ENCODE measurements at places on chromosomes 7 and 10.
A peak's percentile ranks its signal among the peaks of the same experiment; 100 is the strongest.

- DNase-seq = no peak
Observed at GRCh38 chr10:71978476-71978875, 14.3 kb downstream of the CHST3 start.

DNA sequence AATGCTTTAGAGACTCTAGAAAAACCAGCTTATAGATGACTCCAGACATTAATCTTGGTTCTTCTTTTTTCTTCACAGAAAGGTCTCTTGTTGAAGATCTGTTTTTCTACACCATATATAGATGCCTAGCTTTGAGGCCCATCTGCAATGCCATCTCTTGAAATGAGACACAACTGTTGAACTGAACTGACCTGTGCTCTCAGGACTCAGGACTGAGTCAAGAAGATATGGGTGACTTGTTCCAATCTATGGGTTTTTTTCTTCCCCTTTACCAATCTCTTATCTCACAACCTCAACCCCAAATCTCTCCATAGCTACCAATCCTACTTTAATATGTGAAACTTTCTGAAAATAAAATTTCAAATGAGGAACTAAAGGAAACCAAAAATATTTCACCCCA, 194.7 kb downstream of the SNX13 start:
- DNase-seq = no peak

- DNase-seq = no peak
Observed at GRCh38 chr7:82056282-82056681, 286.4 kb upstream of the HGF start.

DNA sequence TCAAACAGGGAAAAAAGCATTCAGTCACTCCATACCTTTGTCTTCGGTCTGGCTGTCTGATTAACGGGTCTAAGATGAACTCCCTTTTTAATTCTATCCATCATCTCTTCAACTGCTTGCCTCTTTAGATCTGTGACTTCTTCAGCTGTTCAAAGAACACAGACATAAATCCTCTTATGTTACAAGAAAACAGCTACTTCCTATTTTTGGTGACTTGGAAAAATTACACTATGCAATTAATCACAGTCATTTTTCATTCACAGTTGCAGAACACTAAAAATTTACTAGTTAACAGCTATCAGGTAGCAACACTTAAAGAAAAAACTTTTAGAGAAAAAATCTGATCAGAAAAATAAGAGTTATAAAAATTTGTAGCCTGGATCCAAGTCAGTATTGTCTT, 66.0 kb downstream of the ENO4 start:
- DNase-seq = no peak

GRCh38 chr7:84181628-84182027, 13.0 kb downstream of the SEMA3A start:
- DNase-seq = no peak

DNA sequence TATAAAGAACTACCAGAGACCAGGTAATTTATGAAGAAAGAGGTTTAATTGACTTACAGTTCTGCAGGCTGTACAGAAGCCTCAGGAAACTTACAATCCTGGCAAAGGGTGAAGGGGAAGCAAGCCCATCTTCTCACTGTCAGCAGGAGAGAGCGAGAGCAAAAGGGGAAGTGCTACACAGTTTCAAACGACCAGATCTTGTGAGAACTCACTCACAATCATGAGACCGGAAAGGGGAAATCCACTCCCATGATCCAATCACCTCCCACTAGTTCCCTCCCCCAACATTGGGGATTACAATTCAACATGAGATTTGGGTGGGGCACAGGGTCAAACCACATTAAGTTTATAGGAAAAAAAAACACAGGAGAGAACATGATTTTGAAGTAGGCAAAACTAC, 222.1 kb upstream of the SHH start:
- DNase-seq = peak; percentile 82

DNA sequence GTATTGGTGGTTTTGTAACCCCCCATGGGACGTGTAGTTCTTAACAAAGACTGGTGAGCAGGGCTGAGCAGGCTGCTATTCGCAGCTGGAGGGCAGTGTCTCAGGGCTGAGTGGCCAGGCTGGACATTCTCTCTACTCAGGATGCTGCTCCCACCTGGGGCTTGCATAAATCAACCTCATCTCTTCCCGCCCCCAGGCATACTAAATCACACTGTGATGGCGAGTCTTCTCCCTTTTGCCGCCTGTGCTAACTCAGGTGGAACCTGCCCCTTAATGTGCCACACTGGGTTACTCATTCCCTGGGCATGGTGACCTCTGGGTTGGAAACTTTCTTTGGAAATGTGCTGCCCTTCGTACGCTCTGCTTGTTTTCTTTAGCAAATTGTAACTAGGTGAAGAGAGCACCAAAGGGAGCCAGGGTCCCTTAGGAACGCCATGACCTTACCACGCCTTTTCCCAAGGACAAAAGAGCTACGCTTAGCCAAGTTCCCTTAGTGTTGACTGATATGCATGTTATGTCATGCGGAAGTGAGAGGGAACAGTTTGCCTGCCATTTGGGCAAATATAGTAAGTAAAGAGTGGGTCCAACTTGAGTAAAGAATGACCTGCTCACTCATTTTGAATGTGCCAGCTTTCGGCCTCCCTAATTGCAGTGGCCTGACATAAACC, 40.4 kb upstream of the COBL start:
- no peak for DNase-seq

- peak; percentile 99 for DNase-seq
Observed at GRCh38 chr10:49177391-49178355, 10.5 kb downstream of the TMEM273 start.

- DNase-seq = peak; percentile 52
Observed at GRCh38 chr10:28478646-28479045, 54.3 kb upstream of the WAC start.

DNA sequence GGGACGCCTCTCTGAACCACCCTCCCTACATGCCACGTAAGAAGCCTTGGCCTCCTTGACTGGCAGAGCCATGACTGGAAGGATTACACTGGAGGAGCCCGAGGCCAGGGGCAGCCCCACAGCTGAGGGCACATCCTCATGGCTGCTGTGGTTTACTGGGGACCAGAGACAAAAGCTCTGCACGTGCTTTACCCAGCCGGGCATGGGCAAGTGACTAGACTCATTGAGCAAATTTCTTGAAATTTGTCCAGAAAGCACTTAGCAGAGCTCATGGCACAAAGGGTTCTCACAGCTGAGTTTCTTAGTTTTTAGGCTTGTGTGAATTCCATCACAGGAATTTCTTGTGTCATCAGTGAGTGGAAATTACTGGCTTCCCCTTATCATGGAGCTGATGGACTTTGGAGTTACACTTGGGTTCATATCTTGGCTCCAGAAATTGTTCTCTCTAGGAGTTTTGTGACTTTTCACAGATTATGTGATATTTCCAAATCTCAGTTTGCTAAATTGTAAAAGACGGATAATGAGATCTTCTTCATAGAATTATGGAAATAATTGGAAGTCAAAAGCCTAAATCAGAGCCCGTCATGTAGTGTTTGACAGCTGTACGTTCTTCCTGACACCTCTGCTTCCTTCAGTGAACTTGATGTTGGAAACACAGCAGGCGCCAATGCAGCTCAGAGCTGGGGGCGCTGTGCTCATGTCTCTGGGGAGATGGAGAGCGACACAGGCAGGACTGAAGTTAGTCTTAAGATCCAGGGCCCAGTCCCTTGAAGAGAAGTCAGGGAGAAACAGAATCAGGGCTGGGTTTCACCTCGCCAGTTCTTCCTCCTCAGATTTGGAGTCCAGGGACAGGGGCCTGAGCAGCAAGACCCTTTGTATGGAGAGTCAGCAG, 47.7 kb upstream of the MGAM2 start:
- DNase-seq = no peak

- no peak for DNase-seq
Observed at GRCh38 chr7:95473276-95473985, 12.3 kb upstream of the ASB4 start.

GRCh38 chr10:112490545-112490944, 43.5 kb downstream of the VTI1A start:
- DNase-seq = no peak

DNA sequence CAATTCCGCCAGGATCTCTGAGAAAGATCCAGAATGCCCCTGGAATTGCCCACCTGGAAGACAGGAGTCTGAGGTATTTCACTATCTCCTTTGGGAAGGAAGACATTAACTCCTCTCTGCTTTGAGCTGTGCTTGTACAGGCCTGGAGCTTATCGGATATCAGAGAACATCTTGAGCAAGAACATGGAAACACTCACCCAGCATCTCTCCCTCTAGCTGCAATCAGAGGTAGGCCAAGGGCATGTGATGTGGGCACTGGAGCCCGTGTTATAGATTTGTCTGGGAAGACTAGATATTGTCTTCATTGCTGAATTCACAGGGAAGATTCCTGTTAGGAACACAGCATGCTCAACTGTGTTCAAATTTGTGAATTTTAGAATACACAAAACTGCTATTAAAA, 233.9 kb downstream of the PHF14 start:
- DNase-seq = no peak

GRCh38 chr10:121179006-121179405, 327.8 kb downstream of the WDR11 start:
- no peak for DNase-seq

DNA sequence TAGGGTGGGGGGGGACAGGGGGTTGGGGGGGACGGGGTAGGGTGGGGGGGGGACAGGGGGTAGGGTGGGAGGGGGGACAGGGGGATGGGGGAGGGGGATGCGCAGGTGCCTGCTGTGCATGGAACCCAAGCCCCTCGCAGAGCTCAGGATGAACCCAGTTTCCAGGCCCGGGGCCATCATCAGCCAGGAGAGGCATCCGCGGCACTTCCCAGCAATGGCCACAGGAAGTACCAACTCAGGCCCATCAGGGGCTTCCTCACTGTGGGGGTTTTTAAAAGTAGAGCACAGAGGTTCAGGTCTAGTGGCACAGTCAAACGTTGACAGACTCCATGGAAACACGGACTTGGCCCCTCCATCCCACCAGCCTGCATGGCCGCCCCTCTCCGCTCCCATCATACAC, 172.7 kb downstream of the DIP2C start:
- no peak for DNase-seq

GRCh38 chr7:151552352-151553028, 32.8 kb upstream of the RHEB start:
- DNase-seq = no peak

DNA sequence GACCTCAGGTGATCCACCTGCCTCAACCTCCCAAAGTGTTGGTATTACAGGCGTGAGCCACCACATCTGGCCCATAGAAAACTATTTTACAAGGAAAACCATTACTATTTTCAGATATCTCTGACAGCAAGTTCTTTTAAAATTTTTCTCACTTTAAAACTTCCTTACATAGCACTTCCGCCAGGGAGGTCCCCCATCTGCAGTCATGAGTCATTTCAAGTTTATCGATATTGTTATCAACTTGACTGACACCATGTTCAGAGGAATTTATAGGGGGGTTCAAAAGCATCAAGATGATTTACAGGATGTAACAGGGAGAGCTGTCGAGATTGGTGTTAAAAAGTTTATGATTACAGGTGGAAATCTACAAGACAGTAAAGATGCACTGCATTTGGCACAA, 88.8 kb downstream of the NRBF2 start:
- no peak for DNase-seq

- no peak for DNase-seq
Observed at GRCh38 chr7:5296611-5297226, 14.0 kb downstream of the SLC29A4 start.

- DNase-seq = no peak
Observed at GRCh38 chr10:95694665-95695064, 938 bp upstream of the TCTN3 start.

DNA sequence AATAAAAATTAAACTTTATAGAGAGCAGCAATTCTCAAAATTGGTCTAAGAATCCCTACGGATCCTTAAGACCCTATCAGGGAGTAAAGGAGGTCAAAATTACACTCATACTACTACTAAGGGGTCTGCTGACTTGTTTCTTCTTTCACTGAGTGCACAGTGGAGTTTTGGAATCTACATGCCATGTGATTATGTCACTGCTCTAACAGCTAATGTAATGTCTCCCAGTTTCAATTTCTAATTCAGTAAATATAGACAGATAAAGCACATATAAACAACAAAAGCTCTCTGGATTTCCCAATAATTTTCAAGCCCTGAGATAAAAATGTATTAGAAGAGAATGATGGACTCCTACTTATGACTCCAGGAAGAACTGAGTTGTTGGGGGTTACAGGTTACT, 74.6 kb downstream of the WAPL start:
- DNase-seq = peak; percentile 94

GRCh38 chr10:68461032-68461431, 10.7 kb downstream of the DNA2 start:
- DNase-seq = no peak
